ENCODE measurements at places on chromosomes 12 and 14.

DNA sequence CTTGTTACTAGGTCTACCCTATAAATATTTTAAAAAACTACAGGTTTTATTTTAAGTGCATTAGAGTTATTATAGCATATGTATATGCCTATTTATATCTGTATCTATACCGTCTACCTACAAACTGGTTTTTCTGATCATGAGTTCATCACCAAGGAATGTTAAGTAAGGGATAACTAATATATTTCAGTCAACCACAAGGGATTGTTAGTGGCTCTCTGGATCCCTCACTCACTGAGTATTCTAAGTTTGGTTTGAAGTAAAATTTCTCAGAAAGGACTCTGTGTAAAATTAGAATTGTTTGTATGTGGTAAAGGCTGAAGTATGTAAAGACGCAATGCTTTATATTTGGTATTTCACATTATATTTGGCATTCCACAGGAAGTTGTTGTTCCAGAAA is 4.8 kb downstream of the EPYC start:
- no peak for DNase-seq

GRCh38 chr12:67173258-67173657 is 95.9 kb upstream of the CAND1 start:
- DNase-seq: no peak

GRCh38 chr12:91100906-91101305 is 10.4 kb downstream of the LUM start:
- DNase-seq: no peak

- DNase-seq: no peak
These were observed 69.1 kb downstream of the ASCL4 start for GRCh38 chr12:107843351-107844311.

DNA sequence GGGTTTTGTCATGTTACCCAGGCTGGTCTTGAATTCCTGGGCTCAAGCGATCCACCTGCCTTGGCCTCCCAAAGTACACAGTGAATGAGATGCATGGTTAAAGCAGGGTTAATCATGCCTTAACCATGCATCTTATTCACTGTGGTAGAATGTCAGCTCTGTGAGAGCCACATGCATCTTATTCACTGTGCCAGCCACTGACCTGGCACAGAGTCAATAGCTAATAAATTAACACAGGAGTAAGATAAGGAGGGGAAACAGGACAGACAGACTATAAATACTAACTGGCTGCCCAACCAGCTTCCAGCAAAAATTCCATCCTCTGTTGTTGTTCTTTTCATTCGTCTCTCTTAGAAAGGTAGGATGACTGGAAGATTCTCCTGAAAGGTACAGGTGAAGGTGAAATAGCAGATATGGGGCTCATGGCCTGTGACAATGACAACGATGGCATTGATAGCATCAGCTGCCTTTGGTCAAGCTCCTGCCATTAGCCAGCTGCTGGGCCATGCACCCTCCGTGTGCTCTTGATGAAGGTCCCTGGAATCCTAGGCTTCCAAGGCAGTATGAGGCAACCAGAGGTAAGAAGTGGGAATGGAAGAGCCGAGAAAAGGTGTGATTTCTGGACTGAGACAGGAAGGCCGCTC is 76.6 kb downstream of the ZNF664 start:
- no peak for DNase-seq

GRCh38 chr12:122423258-122424165 is 1.0 kb upstream of the CLIP1 start:
- DNase-seq: no peak

DNA sequence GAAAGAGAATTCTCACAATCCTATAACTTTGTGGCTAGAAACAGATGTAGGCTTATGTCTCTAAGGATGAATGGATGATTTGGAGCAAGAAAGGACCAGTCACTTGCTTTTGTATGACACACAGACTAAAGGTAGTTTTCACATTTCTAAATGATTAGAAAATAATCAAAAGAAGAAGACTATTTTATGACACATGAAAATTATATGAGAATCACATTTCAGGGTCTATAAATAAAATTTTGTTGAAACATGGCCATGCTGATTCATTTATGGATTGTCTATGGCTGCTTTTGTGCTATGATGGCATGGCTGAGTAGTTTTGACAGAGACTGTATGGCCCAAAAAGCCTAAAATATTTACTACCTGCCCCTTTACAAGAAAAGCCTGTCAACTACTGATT is 49.4 kb upstream of the FRMD6 start:
- no peak for DNase-seq

GRCh38 chr12:92088805-92089204 is 56.8 kb downstream of the BTG1 start:
- DNase-seq: no peak

GRCh38 chr12:111203969-111204368 is 164.9 kb downstream of the PHETA1 start:
- DNase-seq: no peak
